Kasumi-1 (cell line): ENCODE measurements at places on chromosomes 2 and 18.

DNA sequence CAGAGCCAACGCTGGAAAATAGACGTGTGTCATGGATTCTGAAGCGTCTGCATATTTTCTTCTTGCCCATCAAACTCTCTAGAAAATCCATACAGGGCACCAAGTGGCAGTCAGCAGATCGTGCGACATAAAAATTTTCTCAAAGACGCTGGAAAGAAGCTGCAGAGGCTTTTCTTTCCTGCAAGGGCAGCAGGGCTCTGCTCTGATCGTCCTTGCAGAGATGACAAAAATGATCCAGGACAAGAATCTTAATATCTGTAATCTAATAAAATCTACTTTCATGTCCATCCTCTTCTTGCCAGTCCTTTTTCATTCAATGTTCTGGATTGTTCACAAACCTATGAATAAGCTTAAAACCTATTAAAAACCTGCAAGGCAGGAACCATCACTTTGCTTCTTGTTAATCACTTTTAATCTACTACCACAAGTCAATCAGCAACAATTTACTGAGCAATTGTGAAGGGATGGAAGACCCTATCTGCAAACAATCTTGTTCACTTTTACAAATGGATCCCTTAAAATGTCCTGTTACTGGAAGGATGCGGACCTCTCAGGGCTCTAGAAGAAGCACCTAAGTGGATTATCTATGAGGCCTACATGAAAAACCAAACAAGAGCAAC lies 93.6 kb downstream of the MREG start:
- no peak for DNase-seq

- DNase-seq = no peak
Observed at GRCh38 chr2:236879416-236879963, 206.2 kb upstream of the COPS8 start.

DNA sequence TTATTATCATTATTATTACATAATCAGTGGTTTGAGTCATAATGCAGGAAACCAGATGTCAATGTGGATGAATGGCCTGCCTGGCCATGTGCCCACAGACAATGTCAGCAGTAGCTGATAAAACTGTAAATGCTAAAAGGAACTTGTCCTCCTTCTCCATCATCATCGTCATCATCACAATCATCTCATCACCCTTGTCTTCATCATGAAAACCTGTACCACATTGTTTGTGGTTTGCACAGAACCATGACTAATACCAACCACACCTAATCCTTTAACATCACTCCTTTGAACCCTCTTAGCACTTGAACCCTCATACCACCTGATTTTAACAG lies 96.0 kb downstream of the HNMT start:
- peak; percentile 37 for DNase-seq

DNA sequence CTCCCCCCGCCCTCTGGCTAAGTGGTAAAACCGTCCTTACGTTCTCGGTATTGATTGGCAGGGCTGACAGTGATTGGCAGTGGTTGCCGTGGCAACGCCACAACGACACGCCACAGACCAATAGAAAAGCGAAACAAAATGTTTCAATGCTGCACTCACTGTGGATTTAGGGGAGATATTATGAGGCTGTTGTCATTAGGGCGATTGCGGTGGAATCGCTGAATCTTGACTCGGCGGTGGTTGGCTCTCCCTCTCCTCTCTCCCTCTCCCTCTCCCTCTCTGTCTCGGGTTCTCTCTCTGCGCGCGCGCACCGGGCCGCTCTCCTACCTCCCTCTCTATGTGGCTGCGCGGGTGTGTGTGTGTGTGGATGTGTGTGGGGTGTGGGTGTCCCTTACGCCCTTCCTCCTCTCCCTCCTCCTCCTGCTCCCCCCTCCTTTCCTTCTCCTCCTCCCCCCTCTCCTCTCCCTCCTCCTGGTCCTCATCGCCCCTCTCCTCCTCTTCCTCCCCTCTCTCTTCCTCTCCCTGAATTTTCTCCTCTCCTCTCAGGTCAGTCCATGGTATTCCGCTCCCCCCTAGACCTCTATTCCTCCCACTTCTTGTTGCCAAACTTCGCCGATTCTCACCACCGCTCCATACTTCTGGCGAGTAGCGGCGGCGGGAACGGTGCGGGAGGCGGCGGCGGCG lies at the start of gene SIX3:
SIX3 (plus strand) TSS at position 152 of the 684 bp plus-strand sequence; CDS start at position 555, 403 bp downstream.
- no peak for DNase-seq

DNA sequence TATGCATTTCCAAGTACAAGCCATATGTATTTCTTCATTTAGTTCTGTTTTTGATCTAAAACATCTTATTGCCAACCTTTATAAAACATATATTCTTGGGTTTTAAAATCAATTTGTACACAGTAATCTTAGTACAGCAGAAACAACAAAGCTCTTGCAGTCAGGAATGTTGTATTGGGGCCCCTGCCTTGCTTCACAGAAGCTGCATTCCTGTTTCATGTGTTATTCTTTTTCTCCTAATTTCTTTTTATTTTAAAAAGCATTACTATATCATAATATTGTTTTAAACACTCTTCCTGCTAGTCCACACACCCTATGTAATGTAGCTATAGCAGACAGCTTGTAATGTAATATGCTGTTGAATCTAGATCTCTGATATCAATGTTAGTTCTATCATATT lies 24.0 kb downstream of the SERPINB7 start:
- no peak for DNase-seq

GRCh38 chr2:236644502-236644911 lies 74.9 kb downstream of the ACKR3 start:
- DNase-seq = no peak

- DNase-seq = no peak
Observed at GRCh38 chr18:56333839-56334238, 304.6 kb downstream of the TXNL1 start.

GRCh38 chr2:54859997-54860701 lies 136.7 kb downstream of the EML6 start:
- no peak for DNase-seq

DNA sequence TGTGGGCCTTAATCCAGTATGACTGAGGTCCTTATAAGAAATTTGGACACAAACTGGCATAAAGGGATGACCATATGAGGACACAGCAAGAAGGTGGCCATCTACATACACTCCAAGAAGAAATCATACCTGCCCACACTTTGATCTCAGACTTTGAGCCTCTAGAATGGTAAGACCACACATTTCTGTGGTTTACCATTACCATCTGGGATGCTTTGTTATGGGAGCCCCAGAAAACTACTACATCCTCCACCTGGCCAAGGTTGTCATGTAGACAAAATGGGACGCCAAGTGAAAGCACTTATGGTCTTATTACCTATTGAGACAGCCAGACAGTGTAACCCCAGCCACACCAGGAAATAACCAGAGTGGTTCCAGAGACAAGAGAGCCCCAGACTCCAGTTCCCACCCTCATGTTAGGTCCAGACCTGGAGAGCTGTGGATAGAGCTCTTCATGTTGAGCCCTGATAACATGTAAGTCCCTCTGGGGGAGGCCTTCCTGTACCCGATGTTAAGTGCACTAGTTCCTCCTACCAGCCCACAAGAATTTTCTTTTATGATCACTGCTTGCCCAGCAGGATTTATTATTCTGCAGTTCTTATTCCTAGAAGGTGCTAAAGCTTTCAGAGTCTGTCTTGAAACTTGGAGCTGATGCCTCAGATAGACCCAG lies 4.6 kb upstream of the ADD2 start:
- DNase-seq = no peak
